Right renal cortex interstitium (tissue), 3 donors: ENCODE measurements at places on chromosomes 4 and X. TPM values are rescaled to one million over a fixed set of nuclear protein-coding genes. Genes with fewer than 3 reads are reported as not detected.

The PDGFC gene
- 84.1 TPM for polyA plus RNA-seq

The DCAF8L2 gene
- not detected for polyA plus RNA-seq

The GATA1 gene
- 0.74 TPM for polyA plus RNA-seq

The NAA11 gene
- polyA plus RNA-seq = not detected

The TRPC3 gene
- polyA plus RNA-seq = 1.3 TPM

The CRMP1 gene
- polyA plus RNA-seq = 48.2 TPM

The SPRY1 gene
- polyA plus RNA-seq = 89.6 TPM

The ADGRG4 gene
- not detected for polyA plus RNA-seq

The CXorf49 gene
- polyA plus RNA-seq = not detected

The MMRN1 gene
- 2.5 TPM for polyA plus RNA-seq

The SPANXA1 gene
- polyA plus RNA-seq = not detected

The MGARP gene
- polyA plus RNA-seq = 0.57 TPM

The CXorf66 gene
- polyA plus RNA-seq = not detected

The TCEAL6 gene
- 0.54 TPM for polyA plus RNA-seq

The TMSB15C gene
- 8.1 TPM for polyA plus RNA-seq

The TEX13D gene
- polyA plus RNA-seq = not detected

The NUDT10 gene
- 12.1 TPM for polyA plus RNA-seq

The CXCL5 gene
- 0.17 TPM for polyA plus RNA-seq

The NRK gene
- polyA plus RNA-seq = 16.8 TPM

The CCDC120 gene
- polyA plus RNA-seq = 8.7 TPM

The UVSSA gene
- 5.5 TPM for polyA plus RNA-seq

The TCEAL4 gene
- polyA plus RNA-seq = 192 TPM

The FAM114A1 gene
- 32.9 TPM for polyA plus RNA-seq

The NAP1L3 gene
- polyA plus RNA-seq = 12.9 TPM

The RBMXL3 gene
- polyA plus RNA-seq = not detected

The BGN gene
- polyA plus RNA-seq = 175 TPM

The SMARCA1 gene
- 134 TPM for polyA plus RNA-seq

The SSX4B gene
- not detected for polyA plus RNA-seq

The ARMCX4 gene
- polyA plus RNA-seq = 17.8 TPM

The HTR2C gene
- polyA plus RNA-seq = 0.53 TPM

The UCP1 gene
- 0.11 TPM for polyA plus RNA-seq
